ENCODE measurements at places on chromosomes 16 and 17.

- no peak for DNase-seq
These were observed 29.3 kb downstream of the AKAP10 start for GRCh38 chr17:19948116-19948943.

GRCh38 chr17:38400286-38400685 is 28.0 kb upstream of the ARHGAP23 start:
- no peak for DNase-seq

GRCh38 chr17:50176559-50177357 is 11.0 kb downstream of the SGCA start:
- no peak for DNase-seq

GRCh38 chr17:41505007-41505808 is at the start of gene KRT13:
TSS of gene KRT13 (minus strand) at chr17:41505612. CDS start at chr17:41505550, 62 bp downstream.
- no peak for DNase-seq

DNA sequence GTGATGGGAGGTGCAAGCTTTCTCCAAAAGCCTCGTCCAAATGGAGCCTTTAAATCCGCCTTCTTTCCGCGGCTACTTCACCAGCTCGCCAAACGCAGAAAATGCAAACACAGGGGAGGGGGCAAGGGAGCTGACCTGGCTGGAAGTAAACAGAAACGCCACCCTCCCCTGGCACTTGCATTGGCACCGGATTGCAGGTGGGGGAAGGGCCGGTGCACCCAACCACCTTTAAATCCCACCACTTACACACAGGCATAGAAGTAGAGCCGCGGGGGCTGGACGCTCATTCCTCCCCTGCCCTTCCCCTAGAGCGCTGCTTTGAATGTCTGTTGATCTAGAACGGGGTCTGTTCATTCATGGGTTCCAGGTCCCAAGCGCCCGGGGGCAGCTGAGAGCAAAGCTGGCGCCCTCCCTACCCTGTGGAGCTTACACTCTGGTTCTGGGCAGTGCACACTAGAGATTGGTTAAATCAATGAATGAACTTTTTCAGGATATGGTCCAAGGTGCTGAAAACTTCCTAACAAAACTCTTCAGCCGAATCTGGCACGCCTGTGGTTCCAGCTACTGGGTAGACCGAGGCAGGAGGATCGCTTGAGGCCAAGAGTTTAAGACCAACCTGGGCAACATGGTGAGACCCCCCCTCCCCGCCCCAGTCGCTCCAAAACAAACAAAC is 920 bp upstream of the ZCCHC14 start:
- no peak for DNase-seq

DNA sequence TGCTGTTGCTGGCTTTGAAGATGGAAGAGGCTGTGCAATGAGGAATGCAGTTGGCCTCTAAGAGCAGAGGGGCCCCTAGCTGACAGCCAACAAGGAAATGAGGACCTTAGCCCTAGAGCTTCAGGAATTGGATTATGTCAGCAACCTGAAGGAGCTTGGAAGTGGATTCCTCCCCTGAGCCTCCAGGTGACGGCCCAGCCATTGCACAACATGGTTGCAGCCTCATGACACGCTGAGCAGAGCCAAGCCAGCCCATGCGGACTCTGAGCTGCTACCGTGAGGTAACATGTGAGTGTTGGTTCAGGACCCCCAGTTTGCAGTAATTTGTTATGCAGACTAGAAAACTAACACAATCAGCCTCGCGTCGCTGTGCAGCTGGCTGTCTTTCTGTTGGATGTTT is 20.2 kb downstream of the CCDC42 start:
- DNase-seq, result no peak

- no peak for DNase-seq
These were observed 1.1 kb upstream of the MYH11 start for GRCh38 chr16:15857724-15858560.

Data from T-helper 9 cell (primary cell).